ENCODE measurements at places on chromosomes 7 and 10.

GRCh38 chr7:149850716-149851115, 12.5 kb downstream of the ZNF862 start:
- no peak for DNase-seq

GRCh38 chr7:157502701-157503111, 165.9 kb downstream of the DNAJB6 start:
- no peak for DNase-seq

DNA sequence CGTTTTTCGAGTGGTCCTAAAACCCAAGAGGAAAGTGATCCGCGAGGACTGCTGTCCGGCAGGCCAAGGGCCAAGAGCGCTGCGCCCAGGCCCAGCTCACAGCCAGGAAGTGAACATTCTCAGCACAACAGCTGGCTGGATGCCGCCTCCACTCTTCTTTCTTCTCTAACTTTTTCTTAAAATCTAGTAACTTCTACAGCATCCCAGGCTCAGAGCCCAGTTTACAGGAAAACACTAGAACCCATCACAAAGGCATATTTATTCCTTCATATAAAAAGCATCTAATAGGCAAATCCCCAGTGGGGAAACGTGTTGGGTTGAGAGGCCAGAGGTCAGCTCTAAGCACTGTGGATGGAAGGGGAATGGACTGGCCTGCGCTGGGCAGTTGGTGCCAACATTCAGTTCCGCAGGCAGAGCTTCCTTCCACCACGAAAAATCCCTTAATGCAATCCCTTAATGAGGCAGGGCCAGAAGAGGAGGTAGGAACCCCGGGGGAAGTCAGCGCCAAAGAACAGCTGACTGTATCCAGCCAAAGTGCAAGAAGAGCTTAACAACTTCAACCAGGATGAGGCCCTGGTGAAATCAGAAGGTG, 74.8 kb downstream of the ZRANB1 start:
- peak; percentile 74 for DNase-seq

- no peak for DNase-seq
Observed at GRCh38 chr7:46315891-46316290, 394.8 kb upstream of the IGFBP3 start.

- no peak for DNase-seq
Observed at GRCh38 chr7:152910545-152911225, 151.1 kb downstream of the ACTR3B start.

All from ovary (tissue), 10 donors.